Large intestine (tissue), 12 donors: ENCODE measurements at places on chromosomes 12 and 14. TPM values are rescaled to one million over a fixed set of nuclear protein-coding genes. Genes with fewer than 3 reads are reported as not detected.

- DNase-seq = peak; percentile 56
Measured at GRCh38 chr14:22980672-22981089, 1.7 kb downstream of the AJUBA start.

DNA sequence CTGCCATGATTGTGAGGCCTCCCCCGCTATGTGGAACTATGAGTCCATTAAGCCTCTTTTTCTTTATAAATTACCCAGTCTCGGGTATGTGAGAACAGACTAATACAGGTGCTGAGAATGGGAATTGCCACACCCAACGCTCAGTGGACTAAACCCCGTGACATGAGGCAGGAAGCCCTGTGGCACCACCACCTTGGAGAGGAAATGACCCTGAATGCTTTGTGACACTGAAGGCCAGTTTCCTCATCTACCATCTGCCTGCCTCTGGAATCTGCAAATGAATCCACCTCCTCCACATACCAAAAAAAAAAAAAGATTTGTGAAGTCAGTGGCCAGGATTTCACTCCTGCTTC, 41.6 kb downstream of the NT5DC3 start:
- DNase-seq = no peak

DNA sequence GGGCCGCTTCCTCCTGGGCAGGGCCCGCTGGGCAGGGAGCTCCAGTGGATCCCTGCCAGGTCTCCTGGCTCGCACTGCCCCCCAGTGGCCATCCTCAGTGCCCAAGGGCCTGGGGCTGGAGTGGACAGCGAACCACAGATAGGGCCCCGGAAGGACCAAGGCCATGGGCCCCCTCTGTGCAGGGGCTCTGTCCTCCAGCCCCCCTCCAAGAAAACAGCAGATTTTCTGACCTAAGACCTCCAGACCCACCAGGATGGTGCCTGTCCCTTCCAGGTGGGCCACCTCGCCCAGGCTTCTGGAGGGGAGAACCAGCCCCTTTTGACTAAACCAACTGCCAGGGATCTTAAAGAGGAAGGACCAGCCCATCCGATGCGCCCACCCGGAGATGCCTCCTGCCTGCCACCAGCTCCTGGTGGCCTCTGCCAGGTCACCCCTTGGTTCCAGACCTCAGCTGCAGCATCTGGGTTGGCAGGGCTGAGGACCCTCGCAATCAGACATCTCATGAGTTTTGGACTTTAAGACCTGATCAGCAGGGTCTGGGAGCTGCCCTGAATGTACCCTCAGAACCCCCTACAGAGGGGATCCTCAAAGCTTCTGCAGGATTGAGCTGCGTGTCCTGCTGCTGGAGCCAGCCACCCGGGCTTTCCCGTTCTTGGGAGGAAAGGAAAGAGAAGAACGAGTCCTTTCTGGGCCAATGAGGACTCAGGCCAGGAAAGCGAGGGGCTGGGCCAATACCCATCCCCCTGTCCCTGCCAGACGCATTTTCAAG, 325.8 kb upstream of the DIO3 start:
- peak; percentile 59 for DNase-seq

Gene B3GNT4
- 1.8 TPM for polyA plus RNA-seq

GRCh38 chr12:130051900-130052299, 110.4 kb upstream of the FZD10 start:
- DNase-seq = no peak

Gene BHLHE41
- 21.0 TPM for polyA plus RNA-seq

GRCh38 chr14:61365667-61366212, 44.4 kb downstream of the PRKCH start:
- DNase-seq = no peak

Gene GPR135
- 3.5 TPM for polyA plus RNA-seq

DNA sequence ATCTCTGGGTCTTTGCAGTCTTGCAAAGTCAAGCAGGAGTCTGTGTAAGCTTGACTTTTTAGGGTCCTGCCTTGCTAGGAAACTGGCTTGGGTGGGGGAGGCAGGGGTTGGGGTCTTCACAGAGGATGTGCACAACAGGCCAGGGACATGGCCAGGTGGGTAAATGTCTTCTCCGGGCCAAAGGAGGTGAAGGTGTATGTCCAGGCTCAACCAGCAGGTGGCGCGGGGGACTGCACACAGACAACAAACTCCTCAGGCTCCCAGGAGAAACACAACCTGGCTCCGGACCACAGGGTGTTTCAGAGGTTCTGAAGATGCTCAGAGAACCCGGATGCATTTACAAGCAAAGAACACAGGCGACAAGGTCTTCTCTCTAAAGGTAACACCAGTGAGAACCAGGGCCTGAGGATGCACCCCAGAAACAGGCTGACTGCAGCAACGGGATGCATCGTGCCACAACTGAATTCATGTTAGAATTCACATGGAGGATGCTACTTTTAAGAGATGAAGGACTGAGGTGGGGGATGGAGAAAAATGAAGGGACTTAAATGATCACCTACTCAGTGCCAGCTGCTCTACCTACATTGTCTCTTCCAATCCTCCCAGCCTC, 56.0 kb downstream of the PLEKHG3 start:
- peak; percentile 48 for DNase-seq
